Hematopoietic multipotent progenitor cell treated with erythropoietin and hydrocortisone succinate and interleukin-3 and kit ligand, for 15 days (in vitro differentiated cells): ENCODE measurements at places on chromosomes 4 and X.

- peak; percentile 38 for DNase-seq
Measured at GRCh38 chr4:182478475-182478874, 235.3 kb downstream of the TENM3 start.

- DNase-seq: no peak
Measured at GRCh38 chr4:7353046-7353790, 81.5 kb downstream of the PSAPL1 start.

- DNase-seq: no peak
Measured at GRCh38 chr4:84263415-84263814, 235.7 kb downstream of the NKX6-1 start.

- DNase-seq: no peak
Measured at GRCh38 chr4:38967260-38968095, 64.7 kb downstream of the TMEM156 start.

DNA sequence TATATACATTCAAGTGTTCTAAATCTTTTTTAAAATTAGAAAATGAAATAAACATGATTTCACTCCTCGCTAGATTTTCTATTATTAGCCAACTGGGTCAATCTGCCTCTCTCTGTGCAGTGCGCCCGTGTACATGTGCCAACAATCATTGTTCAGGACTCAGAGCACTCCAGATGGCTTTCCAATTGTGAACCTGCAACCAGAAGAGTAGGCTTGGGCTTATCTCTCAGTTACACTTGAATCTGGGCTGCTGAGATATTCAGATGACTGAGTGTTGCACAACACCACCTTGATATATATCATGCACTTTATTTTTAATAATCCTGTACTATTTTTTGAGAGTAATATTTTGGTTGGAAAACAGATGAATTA, 184.0 kb upstream of the FSTL5 start:
- DNase-seq: no peak

GRCh38 chrX:134469486-134469885, 9.5 kb downstream of the HPRT1 start:
- DNase-seq: no peak

DNA sequence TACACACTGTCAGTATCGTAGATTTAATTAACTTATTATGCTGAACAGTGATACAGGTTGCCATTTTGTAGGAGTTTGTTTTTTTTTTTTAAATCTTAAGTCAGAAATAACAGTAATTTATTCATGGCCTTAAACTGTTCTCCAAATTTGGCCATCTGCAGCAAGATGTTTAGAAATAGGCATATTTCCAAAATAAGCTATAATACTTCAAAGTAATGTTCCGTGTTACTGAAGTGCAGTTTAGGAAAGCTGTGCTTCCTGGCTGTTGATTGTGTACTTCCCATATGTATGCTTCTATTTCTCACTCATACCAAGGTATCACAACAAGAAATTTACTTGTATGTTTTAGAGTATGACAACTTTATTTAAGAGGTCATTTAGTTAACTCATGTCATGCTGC, 28.9 kb downstream of the CPEB2 start:
- no peak for DNase-seq

DNA sequence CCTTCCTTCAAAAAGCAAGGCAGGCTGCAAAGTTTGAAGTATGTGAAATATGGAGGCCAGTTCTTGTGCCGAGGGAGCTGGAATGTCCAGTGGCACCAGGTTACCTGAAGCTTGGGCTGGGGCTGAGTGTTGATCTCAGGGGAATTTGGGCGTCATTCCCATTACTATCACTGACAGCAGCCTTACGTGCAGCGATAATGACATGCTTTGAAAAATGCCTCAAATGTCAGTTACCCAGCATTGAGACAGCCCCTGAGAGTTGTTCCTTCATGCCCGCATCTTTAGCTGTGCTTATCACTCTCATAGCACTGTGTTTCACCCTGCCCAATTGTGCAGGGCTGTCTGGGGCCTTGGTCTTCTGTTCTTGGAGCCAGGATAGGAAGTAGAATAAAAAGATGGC, 27.4 kb downstream of the SLC16A2 start:
- DNase-seq: no peak

- DNase-seq: no peak
Measured at GRCh38 chr4:152700151-152700550, 20.4 kb upstream of the TMEM154 start.

- no peak for DNase-seq
Measured at GRCh38 chr4:144547678-144548298, 98.2 kb upstream of the HHIP start.

DNA sequence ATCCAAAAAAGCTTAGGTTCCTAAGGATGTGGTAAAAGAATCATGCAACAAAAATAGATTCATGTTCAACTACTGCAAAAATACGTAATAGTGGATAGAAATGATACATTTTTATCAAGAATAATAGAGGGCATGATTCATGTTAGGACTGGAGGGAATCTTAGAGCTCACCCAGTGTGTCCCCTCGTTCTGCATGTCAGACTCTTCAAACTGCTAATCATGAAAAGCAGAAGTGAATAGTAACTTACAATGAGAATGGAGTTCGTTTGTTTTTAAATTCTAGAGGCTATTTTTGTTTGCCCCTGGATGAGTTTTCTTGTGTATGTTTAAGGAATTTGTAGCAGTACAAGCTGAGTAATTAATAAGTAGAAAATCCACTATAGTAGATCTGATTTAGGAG, 79.4 kb downstream of the MSL3 start:
- DNase-seq: no peak
